CD4-positive, CD25-positive, alpha-beta regulatory T cell (primary cell): ENCODE measurements at places on chromosomes 5 and 9. TPM values are rescaled to one million over a fixed set of nuclear protein-coding genes. Genes with fewer than 3 reads are reported as not detected.

DNA sequence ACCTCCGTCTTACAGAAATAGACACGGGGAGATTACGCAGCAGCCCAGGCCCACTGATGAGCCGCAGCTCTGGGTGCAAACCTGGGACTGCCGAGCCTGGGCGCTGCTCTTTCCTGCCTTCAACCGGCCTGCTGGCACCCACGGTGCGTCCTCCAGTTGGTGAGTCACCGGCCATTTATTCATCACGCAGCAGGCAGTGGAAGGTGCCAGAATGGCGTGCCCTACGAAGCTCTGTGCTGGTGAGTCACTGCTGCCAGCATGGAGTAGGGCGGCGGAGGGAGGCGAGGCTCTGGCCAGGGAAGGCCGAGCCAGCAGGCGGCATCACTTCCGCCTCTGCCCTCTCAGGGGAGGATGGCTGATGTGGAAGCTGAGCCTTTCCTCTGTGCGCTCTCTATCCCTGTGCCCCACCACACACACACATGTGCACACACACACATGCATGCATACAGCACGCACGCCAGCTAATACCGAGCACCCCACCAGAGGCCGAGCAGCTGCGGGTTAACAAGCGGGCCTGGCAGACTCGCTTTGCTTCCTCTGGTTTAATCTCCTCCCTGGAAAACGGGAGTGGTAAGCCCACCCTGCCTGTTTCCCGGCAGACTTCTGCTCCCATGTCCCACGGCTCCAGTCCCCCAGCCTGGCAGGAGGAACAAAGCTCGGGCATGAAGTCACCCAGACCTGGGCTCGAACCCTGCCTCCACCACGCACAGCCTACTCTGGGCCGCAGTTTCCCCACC, 39.2 kb downstream of the OLFM1 start:
- no peak for DNase-seq

DNA sequence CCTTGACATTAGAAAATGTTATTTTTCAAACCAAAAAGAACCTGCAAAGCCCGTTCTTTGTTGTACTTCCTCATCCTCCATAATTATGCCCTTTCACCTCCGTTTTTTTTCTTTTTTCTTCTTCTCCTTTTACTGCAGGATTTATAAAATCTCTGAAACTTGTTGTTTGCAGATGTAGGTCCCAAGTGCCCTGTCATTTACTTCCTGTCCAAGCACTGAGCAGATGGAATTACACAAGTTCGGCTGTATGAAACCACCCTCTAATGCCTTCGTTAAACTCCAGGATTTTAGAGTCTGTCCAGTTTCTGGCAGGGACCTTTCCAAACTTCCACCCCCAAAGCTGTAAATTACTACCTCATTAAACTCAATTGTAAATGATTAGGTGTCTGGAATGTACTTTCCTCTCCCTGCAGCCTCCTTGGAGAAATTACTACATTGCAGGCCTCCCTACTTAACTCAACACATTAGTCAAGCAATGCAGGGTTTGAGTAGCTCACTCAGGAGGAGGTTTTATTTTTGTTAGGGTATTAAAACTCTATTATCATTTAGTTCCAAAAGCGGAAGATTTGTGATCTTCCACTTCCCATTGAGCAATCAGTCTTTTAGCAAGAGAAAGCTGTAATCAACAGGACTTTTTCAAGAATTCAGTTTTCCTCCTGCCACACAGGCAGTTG, 125.6 kb upstream of the LPAR1 start:
- DNase-seq = no peak

- DNase-seq = no peak
Observed at GRCh38 chr9:128142061-128142460, 7.2 kb upstream of the LCN2 start.

GRCh38 chr5:1484730-1485578, 38.8 kb downstream of the LPCAT1 start:
- no peak for DNase-seq

DNA sequence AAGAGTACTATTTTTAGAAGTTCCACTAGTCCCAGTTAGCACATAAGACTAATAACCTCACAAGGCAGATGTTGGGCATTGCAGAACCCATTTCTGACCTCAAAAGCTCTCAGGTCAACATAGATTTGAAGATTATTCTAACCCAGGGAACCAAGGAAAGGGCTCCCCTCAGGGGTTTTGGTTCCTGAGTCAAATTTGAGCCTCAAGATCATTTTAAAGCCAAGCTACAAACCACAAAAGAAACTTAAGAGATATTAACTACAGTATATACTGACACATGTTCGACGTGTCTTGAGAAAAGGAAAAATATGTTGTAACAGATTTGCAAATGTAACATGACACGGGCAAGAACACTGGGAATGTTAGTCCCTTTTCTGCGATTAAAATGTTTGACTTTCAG, 88.6 kb downstream of the GNAQ start:
- DNase-seq = no peak

DNA sequence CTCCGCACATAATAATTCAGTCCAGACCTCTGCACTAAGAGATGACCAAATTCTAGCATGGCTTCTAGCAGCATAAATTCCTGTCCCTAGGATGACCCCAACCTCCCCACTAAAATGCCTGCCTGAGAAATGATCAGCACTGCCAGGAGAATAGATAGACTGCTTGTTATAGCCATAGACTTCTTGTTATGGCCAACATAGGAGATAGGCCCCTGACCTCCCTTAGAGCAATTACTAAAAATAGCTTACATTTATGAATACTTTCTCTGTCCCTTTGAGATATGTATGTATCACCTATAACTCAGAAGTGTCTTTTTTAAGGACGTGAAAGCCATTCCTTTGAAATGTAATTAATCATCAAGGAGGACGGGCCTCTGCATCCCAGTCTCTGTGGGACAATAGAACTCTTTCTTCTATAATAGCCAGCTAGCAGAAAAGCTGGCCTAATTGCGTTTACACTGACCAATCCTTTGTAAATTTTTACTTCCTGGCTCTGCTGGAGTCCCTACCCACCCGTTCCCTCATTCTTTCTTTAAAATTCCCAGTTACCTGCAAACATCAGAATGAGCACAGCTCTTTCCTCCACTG, 1002.7 kb downstream of the CDH18 start:
- no peak for DNase-seq

PKD2L2 gene
- total RNA-seq = not detected

RANBP3L gene
- total RNA-seq = not detected

SPATA31D4 gene
- total RNA-seq = not detected
